ENCODE measurements at places on chromosomes 11 and 22.
A peak's percentile ranks its signal among the peaks of the same experiment; 100 is the strongest.

DNA sequence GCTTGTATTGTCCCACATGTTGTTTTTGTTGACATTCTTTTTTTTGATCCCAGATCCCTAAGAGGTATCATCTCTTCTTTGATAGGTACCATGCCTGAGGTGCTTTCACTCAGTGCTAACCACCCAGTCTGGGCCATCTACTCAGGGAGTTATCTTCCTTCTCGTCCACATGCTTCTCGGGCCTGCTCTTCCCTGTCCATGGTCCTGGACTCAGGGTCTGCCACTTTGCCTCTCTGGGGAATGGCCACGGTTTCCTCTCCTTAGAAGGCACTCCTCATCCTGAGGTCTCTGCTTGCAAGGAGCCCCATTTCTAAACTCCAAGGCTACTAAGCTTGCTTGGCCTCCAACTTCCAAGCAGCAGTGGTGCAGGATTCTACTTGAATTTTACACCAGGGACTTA is 227.0 kb upstream of the NCAM1 start:
- peak; percentile 16 for DNase-seq

DNA sequence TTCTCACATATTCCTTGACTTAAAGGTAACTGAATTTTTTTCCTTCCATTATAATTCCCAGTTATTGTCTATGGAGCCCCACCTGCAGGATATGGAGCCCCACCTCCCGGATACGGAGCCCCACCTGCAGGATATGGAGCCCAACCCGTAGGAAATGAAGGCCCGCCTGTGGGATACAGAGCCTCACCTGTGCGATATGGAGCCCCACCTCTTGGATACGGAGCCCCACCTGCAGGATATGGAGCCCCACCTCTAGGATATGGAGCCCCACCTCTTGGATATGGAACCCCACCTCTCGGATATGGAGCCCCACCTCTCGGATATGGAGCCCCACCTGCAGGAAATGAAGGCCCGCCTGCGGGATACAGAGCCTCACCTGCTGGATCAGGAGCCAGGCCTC is 28.1 kb downstream of the WBP2NL start:
- DNase-seq: no peak

DNA sequence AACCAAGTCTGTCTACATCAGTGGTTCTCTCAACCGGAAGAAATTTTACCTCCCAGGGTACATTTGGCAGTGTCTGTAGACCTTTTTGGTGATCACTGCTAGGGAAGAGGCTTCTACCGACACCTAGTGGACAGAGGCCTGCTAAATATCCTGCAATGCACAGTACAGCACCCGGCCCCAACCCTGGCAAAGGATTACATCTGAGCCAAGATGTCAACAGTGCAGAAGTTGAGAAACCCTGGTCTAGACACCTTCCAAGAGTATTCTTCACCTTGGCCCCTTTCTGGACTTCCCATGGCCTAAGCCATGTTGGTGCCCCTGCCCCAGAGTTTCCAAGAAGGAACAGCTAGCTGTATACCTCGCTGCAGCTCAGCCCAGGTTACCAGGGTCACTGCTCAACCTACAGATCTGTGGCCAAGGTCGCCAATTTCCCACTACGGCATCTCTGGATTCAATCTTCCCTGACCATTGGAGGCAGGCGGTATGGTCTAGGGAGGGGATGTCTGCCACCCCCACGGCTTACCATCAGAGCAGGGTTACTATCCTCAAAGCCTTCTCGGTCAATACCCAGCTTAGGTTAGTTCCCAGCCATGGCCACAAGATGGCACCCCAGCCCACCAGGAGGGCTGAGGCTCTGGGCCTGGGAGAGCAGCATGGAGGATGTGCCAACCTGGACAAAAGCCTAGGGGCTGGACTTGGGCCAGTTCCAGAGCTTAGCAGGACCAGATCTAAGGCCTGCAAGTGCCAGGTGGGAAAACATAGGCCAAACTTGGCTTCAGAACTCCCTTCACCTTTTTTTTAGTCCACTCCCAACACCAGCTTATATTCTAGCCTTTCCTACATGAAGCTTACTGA is 3.7 kb upstream of the KCNC1 start:
- peak; percentile 78 for DNase-seq

- no peak for DNase-seq
Measured at GRCh38 chr11:103730131-103730940, 306.1 kb upstream of the DDI1 start.

Measured in coronary artery (tissue), 2 donors.